ENCODE measurements at places on chromosomes 7 and 10. TPM values are rescaled to one million over a fixed set of nuclear protein-coding genes. Genes with fewer than 3 reads are reported as not detected.

OR2A7 gene
- total RNA-seq: not detected

PNLIPRP1 gene
- not detected for total RNA-seq

CFAP70 gene
- total RNA-seq: 0.30 TPM

AOAH gene
- total RNA-seq: 1.1 TPM

AMZ1 gene
- not detected for total RNA-seq

DRGX gene
- total RNA-seq: not detected

TMEM106B gene
- 58.5 TPM for total RNA-seq

SPDYE1 gene
- total RNA-seq: not detected

CALML3 gene
- not detected for total RNA-seq

All from epithelial cell of umbilical artery (primary cell).